ENCODE measurements at places on chromosomes 5 and 9. TPM values are rescaled to one million over a fixed set of nuclear protein-coding genes. Genes with fewer than 3 reads are reported as not detected.

- no peak for DNase-seq
These were observed 164.1 kb upstream of the SEMA6A start for GRCh38 chr5:116738615-116739261.

DNA sequence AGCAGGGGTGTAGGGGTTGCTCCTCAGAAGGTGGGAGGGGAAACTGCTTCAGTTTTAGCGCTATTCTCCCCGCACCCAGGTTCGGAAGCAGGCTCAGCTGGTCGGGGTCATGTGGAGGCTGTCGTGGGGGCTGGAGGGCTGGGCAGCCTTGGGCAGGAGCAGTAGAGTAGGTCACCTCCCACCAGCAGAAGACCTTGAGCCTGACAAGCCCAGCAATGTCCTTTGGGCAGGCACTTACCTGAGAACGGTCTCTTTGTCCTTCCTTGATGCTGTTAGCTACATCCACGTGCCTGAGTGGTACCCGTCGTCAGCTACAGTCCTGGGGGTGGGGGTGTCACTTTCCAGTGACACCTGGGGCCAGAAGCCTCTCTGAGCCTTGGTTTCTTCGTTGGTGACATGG, 20.3 kb downstream of the ENHO start:
- DNase-seq: no peak

- DNase-seq: no peak
These were observed 4.6 kb upstream of the SMIM32 start for GRCh38 chr5:136197462-136198142.

DNA sequence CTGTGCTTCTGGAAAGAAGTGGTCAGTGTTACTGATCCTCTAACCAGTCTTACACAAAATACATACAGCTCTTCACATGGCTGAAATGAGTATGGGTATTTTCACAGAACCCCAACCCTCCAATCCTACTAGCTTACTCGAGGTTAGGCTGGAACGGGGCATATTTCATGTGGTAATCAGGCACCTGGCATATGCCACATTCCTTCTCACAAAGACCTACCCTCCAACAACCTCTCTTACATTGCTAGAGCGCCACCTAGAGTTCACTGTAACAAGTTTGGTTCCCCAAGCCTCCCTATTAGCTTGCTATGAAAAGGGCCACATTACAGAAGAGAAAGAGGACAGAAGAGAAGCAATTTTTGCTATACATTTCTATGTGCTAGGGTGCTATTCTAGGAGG, 597.3 kb downstream of the PRELID2 start:
- peak; percentile 66 for DNase-seq

DNA sequence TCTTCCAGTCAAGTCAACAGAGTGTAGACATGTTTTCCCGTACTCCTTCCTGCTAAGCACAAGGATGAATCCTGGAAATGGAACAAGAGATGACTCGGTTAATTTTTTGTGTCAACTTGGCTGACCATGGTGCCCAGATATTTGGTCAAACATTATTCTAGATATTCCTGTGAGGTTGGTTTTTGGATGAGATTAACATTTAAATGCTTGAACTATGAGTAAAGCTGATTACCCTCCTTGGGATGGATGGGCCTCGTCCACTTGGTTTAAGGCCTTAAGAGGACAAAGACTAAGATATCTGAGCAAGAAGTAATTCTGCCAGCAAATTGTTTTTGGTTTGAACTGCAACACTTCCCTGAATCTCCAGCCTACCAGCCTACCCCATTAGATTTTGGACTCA, 338.1 kb upstream of the MSX2 start:
- no peak for DNase-seq

DNA sequence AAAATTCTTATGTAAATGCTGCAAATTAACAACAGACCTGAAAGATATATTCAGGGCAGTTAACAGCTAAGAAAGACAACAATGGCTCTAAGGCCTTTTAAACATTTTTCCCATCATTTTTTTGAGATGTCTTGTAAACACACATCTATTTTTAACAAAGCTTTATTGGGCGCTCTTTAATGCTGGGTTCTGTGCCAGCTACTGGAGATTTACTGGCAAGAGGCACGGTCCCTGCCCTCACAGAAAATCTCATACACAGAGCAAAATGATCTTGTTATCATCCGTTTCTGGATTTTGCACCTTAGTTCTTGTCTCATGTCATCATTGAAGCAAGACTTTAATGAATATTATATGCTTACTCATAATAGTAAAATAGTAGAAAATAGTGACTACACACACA, 1022.3 kb upstream of the WWC1 start:
- DNase-seq: no peak

GRCh38 chr9:74570879-74571512, 73.9 kb downstream of the RORB start:
- DNase-seq: peak; percentile 41

DNA sequence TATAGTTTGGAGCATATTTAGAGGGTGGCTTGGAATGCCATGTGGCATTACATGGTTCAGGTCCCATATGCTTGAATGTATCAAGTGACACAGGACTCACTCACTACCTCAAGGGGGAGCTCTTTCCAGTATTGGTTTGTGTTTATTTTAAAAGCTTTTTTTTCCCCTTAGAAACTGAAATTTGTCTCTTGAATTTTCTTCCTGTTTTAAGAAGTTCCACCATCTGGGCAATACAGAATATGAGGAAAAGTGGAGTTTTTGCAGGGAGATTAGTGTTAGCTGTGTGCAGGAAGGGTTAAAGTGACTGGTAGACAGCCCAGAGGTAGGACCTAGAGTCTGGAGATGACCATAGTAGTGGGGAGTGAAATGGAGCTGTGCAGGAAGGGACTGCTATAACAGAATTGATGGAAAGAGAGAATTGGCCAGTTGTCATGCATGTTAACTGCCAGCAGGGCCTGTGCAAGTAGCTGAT, 36.6 kb downstream of the CTNNA1 start:
- peak; percentile 47 for DNase-seq

DNA sequence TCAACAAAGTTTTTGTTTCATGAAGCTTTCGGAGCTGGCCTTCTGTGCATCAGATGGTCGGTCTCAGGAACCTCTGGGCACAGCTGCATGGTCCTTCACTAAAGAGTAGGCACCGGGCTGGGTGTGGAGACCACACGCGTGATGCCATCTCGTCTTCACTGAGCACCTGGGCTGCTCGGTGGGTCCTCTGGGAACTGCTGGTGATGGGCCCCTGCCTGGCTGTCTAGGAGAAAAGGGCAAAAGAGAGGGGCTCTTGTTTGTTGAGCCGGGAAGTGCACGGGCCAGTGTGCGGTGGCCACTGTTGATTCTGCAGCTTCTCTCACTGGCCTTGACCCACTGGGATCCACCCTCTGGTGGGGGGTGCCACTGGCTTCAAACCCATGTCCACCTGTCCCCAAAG, 46.0 kb downstream of the COL5A1 start:
- no peak for DNase-seq

DNA sequence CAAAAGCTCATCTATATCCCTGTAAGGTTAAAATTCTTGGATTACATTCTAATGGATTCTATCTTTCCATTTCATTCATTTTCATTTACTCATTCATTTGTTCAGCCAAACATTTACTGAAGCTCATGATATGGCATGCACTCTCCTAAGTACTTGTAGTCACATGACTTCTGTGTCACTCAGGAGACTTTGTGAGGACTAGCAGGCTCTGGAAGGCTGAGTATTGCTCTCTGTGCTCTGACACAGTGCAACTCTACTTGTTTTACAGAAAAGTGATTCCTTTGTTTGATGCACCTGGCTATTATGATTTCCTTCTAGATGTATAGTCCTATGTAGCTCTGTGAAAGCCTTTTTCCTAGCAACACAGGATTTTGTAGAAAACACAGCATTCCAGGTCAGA, 53.0 kb downstream of the YIPF5 start:
- no peak for DNase-seq

DNA sequence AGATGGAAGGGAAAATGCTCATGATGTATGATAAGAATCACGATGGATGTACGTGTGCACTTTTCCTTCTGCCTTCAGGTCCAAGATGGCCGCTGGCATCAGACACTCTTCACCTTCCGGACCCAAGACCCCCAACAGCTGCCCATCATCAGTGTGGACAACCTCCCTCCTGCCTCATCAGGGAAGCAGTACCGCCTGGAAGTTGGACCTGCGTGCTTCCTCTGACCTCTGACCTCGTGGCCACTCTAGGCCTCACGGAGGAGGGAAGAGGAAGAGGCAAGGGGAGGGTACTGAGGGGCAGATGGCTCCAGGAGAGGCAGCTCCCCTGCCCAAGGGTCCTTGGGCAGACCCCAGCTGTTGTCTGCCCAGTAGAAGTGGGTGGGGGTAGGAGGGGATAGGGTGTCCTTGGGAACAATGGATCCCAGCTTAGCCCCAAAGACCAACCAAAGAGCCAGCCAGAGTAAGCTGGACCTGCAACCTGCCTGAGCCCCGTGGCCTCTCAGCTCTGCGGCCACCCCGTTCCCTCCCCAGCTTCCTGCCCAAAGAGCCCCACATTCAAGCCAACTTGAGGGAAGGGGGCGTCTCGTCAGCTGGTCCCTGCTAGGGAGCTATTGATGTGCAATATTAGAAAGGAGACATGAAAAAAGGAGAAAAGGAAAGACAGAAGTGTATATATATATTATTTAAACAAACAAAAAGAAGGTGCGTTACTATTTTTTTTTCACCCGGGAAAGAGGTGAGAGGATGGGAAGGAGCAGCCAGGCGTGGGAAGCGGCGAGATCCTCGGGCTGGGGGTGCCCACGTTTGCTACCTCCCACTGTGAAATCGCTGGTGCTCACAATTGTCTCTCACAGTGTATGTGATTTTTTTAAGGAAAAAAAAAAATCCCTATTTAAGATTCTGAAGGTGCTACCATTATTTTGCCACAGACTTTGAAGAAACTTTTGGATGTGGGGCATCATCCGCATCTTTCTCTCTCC, 12.1 kb upstream of the ORM1 start:
- no peak for DNase-seq

DNA sequence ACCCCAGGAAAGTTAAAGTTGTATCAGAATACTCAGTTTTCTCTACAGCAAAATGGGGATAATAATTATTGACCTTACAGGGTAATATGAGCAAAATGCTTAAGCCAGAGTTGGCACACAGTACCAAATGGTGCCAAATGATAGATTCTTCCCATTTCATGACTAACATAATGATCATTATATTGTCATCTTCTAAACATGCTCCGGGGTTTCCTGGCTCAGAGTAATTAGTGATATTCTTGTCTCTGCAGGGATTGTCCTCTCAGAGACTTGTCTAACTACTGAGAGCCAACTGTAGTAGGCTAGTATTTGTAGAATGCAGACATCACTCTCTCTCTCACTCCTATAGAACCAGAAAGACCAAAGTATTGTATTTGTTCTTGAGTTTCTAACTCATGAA, 25.2 kb upstream of the PPP2R2B start:
- no peak for DNase-seq

DNA sequence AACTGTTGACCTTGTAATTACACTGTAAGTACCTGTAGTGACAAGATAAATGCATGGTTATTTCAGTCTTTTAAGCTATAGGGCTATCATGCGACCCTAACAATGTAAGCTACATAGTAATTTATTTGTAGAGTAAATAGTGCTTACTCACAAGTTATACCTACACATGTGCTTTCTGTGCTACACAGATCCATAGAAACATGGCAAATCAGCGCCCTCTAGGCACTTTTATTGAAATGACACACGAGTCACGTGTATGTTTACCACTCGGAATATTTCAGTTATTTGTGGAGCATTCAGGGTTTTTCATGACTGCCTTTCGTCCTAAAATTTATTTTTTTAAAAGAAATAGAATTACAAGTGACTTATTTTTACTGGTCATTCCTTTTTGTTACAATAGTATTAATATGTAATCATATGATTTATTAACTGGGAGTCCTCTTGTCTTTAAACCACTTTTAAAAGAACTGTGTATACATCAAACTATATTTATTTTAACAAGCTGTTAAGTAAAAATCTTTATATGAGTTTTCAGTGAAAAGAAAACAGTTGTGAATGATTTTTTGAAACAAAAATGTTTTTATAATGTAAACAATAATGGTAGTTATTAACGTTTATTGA, 1242.3 kb upstream of the WWC1 start:
- peak; percentile 44 for DNase-seq

DNA sequence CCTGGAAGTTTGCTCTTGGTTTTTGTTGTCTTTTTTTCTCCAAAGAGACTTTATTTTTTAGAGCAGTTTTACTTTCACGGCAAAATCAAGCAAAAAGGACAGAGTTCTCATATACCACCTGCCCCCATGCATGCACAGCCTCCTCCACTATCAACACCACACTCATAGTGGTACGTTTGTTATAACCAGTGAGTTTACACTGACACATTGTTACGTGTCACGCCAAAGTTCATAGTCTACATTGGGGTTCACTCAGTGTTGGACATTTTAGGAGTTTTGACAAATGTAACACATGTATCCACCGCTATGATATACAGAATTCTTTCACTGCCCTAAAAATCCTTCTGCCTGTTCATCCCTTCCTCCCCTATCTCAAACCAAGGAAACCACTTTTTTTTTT, 7.5 kb upstream of the ICE1 start:
- no peak for DNase-seq

DNA sequence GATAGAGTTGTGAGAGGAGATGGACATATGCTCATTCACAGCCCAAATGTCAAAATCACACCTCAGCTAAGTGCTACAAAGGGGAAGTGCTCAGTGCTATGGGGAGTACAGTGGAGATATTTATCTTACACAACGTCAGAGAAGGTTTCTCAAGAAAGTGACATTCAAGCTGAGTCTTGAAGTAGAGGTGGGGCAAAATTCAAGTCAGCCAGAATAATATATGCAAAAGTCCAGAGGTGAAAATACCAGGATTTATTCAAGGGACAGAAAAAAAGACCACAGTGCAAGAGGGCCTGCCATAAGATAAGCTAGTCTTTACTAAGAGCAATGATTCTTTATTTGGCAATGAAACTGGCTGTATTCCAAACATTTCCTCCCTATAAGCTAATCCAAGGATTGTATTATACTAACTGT, 327.8 kb upstream of the PIK3R1 start:
- no peak for DNase-seq

- DNase-seq: no peak
These were observed 12.1 kb downstream of the TTLL11 start for GRCh38 chr9:122080986-122081385.

TICAM2 gene
- 7.1 TPM for total RNA-seq

THBS4 gene
- under 0.01 TPM for total RNA-seq

FAM221B gene
- not detected for total RNA-seq

INSYN2B gene
- total RNA-seq: 12.5 TPM

BTNL3 gene
- not detected for total RNA-seq

CAMK2A gene
- total RNA-seq: 1.3 TPM
